Osteocyte (in vitro differentiated cells): ENCODE measurements at places on chromosomes 2 and 18. TPM values are rescaled to one million over a fixed set of nuclear protein-coding genes. Genes with fewer than 3 reads are reported as not detected.

Gene CARF
- 16.6 and 17.0 TPM in 2 replicates for total RNA-seq

Gene DSC2
- total RNA-seq, result 1.2 and 1.6 TPM in 2 replicates

Gene CDH19
- total RNA-seq, result not detected in 2 replicates

Gene ARID5A
- total RNA-seq, result 25.9 and 26.3 TPM in 2 replicates

Gene MAPK4
- not detected in 2 replicates for total RNA-seq

Gene CABLES1
- total RNA-seq, result 50.9 and 51.2 TPM in 2 replicates

Gene CCNT2
- total RNA-seq, result 33.0 and 34.1 TPM in 2 replicates

Gene DSG1
- total RNA-seq, result not detected in 2 replicates

Gene SERPINB10
- not detected in 2 replicates for total RNA-seq

Gene GAREM2
- total RNA-seq, result 15.2 and 20.8 TPM in 2 replicates

Gene GPR39
- 0.21 and 0.42 TPM in 2 replicates for total RNA-seq

Gene SP100
- 120 and 122 TPM in 2 replicates for total RNA-seq

Gene IFIH1
- 5.4 and 6.4 TPM in 2 replicates for total RNA-seq
